ENCODE measurements at places on chromosomes 13 and 19.

DNA sequence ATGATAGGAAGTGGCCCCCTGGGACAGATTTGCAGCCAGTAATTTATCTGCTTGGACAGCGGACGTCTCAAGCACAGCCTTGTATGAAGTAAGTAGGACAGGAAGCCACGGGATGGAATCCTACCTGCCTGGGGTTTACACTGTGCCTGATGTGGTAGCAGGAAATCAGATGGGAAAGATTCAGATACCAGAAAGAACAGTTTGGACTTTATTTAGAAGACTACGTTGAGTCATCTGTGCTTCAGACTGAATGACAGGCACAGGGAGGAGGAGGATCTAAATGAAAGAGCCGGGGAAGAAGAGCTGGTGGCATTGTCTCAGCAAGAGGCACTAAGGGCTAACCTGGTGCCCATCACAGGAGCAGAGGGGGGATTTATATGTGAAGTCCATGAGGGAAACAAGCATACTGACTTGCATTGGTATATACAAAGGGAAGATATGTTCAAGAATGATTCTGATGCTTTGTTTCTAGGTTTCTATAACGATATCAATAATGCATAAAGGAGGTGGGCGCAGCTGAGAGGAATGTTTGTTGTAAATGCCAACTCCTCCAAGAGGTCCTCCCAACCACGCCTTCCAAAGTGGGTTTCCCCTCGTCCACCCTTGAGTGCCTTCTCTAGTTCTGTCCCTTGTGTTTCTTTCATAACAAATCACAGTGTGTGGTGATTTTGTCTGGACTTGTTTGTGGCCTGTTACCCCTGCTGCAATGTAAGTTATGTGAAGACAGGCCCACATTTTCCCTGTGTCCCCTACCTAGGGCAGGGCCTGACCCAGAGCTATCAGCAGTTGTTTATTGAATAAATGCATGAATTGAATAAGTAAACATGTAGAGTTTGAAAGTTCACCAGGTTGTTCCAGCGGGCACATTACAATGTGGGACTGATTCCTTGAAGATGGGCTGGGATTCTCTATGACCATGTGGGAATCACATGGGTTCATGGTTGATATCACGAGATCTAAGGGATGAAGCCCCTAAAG lies 328.4 kb downstream of the SLC7A1 start:
- no peak for DNase-seq

GRCh38 chr19:46863818-46864629 lies 3.2 kb downstream of the ARHGAP35 start:
- no peak for DNase-seq

GRCh38 chr13:106139942-106140341 lies 395.5 kb downstream of the EFNB2 start:
- no peak for DNase-seq

DNA sequence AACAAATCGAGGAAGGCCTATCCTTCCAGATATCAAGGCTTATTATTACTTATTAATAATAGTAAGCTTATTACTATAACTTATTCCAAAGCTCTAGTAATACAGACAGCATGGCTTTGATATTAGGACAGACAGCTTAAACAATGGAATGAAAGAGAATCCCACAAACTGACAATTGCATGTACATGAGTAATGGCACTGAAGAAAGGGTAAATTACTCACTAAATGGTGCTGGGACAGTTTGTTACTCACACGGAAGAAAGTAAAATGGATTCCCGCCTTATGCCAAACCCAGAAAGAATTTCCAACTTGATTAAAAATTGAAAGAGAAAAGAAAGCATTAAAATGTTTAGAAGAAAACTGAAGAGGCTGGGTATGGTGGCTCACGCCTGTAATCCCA lies 60.3 kb downstream of the MIPEP start:
- DNase-seq = no peak

DNA sequence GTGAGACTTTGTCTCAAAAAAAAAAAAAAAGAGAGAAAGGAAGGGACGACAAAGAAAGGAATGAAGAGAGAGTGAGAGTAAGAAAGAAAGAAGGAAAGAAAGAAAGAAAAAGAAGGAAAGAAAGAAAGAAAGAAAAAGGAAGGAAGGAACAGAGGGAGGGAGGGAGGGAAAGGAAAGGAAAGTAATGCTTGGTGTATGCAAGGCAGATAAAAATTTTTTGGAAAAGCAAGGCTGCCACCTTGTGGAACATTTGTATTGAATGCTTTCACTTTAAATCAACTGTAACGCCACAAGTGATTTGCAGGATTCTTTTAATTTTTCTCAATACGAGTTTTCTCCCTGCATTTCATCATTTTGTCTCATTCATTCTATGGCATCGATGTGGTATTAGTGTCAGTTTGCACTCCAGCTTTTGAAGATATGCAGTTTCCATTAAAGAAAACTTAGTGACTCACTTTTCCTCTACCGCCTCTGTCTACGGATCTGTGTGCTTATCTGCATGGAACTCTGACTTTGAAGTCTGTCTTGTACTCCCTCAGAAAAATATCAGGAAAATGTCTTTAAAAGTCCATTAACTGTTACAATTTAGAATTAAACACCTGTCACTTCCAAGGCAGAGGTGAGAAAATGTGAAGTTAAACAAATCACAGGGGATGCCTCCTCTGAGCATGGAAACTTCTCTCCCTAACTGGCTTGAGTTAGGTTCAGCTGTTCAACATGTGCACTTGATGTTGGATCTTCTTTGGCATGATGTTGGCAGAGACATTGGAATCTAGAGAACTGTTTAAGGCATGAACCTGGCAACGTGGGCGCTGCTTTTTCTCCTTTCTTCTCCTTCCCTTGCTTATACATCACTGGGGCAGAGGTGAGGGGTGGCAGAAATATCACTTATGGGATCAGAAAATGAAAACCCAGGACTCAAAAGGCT lies 20.0 kb upstream of the ZDHHC20 start:
- DNase-seq = peak; percentile 87

DNA sequence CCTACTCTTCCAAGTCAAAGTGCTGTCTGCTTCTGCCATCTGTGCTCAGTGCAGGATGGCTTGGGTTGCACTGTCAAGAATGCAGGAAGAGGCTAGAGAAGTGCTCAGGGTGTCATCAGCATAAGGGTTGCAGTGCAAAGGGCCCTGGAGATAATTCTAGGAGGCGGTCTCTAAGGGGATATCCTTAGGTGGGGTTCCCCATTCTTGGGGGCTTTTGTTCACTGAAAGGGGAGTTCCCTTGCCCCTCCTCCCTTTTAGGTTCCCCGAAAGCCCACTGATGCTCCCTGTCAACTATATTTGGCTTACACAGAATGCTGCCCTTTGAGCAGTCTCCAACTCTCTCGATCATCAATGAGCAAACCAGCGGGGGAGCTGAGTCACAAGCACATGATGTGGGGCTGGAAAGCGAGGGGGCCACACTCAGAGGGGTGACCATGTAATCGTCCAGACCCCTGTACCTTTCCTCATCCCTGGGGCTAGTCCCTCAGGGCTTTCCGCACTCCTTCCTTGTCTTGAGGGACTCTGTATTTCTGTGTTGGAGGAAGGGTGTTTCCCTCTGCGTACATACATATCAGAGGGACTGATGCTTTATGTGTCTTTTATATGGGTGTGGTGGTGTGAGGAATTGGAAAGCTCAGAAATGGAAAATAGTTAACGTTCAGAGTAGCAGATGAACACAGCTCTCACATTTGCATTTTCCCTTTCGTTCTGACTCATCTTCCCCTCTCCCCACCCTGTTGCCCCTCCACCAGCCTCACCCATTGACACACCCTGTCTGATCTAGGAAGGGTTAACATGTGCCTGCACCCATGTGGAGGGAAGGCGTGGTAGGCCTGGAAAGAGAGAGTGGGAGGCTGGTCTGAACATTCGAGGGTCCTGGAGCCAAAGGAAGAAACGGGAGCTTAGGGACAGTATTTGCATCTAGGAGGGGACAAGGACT lies 6.7 kb downstream of the ZBTB32 start:
- DNase-seq = peak; percentile 39
